Peyer's patch (tissue), 4 donors: ENCODE measurements at places on chromosomes 11 and 22. TPM values are rescaled to one million over a fixed set of nuclear protein-coding genes. Genes with fewer than 3 reads are reported as not detected.
A peak's percentile ranks its signal among the peaks of the same experiment; 100 is the strongest.

DNA sequence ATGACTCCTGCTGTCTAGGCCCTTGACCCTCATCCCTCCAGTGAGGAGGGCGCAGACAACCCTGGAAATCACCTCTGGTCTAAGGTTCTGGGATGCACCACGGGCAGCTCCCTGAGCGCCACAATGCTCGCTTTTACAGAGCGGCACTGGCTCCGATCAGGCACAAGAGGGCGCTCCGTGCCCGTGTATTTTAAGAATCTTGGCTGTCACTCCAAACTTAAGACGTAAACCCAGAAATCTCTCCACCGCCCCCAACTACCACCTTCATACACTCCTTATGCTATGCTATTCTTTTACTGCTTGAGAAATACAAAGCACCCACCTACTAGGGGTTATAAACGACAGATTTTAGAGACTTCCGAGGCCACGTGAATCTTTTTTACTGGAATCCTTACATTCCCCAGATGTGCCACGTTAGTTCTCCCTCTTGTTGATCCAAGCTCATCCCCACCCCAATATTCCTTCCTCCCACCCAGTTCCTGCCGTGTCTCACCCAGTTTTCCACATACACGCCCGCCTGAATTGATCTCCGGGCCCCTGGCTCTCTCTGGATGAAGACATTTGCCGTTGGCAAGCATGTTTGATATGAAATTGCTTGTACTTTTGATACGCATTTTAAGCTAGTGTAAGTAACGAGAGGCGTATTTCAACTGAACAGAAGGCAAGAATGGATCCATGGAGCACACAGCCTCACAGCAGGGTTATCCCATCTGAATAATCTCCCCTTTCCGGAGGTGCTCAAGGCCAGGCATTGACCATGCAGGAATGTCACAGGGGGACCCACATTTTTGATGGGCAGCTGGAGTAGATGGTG, 453.5 kb downstream of the OPCML start:
- no peak for DNase-seq

GRCh38 chr11:129610125-129610524, 205.5 kb upstream of the TMEM45B start:
- DNase-seq = no peak

GRCh38 chr11:71580057-71581003, 2.3 kb downstream of the KRTAP5-11 start:
- DNase-seq = peak; percentile 77

GRCh38 chr11:7637447-7638157, 35.7 kb downstream of the CYB5R2 start:
- DNase-seq = no peak

DNA sequence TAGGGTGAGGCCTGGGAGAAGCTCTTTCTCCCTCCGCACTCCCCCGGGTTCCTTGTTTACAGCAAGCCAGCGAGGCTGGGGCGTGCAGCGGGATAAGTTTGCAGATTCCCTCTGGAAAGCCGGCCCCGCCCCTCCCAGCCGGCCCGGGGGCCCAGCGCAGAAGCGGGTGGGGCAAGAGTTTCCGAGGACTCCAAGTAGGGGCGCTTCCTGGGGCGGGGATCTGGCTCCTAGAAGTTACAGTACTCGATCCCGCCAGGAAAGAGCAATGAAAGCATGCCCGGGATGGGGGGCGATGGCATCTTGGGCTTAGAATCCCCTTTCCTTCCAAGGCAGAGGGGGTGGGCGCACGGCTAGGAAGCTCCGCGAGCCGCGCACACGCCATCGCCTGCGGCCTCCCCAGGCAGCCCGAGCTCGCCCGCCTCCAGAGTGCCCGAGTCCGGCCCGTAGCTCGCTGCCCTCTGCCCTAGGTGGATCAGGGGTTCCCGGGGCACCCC, 385 bp downstream of the TST start:
- peak; percentile 84 for DNase-seq

- DNase-seq = peak; percentile 71
Measured at GRCh38 chr22:38753948-38754750, 1.6 kb downstream of the SUN2 start.

DNA sequence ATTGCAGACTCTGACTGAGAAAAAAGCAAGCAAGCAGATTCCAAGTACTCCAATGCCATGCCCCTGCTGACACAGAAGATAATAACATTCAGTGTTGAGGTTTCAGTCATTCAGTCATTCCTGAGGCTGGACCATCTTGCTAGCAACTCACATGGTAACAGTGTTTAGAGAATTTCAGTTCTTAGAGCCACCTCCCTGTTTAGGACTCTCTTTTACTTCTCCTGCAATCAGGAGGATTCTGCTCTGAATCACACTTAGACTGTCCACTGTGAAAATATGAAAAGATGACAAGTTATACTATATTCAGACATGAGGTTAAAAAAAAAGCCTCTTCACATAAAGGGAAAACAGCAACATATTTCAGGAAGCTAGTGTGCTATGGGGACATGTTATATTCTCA, 183.9 kb upstream of the CTSC start:
- no peak for DNase-seq

- no peak for DNase-seq
Measured at GRCh38 chr11:69360606-69361005, 66.7 kb downstream of the MYEOV start.

DNA sequence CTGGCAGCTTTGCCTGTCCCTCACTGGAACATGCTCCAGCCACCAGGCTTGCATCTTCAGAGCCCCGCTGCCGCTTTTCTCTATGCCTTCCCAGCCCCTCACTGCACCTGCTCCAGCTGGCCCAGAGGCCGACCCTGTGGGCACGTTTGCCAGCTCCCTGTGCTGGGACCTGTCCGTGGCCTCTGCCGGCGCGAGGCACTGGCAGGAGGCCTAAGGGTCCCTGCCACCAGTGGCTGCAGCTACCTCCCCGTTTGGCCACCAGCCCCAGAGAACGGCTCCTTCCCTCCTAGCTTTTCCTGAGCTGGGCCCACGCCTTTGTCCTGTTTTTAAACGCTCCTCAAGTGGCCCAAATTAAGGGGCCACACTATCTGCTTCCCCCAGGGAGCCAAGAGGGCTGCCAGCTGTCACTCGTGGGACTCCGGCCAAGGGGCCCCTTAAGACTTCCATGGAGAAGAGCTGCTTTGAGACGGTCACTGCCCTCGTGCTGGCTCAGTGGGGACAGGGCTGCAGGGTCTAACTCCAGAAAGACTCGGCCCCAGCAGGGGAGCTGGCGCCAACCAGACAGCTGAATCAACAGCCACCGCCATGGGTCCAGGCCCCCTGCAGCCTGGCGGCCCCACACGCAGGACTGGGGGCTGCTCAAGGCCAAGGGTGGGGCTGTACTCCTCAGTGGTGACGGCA, 24.6 kb upstream of the WNT7B start:
- DNase-seq = peak; percentile 42

GRCh38 chr11:74449369-74449931, 17.9 kb downstream of the KCNE3 start:
- no peak for DNase-seq

DNA sequence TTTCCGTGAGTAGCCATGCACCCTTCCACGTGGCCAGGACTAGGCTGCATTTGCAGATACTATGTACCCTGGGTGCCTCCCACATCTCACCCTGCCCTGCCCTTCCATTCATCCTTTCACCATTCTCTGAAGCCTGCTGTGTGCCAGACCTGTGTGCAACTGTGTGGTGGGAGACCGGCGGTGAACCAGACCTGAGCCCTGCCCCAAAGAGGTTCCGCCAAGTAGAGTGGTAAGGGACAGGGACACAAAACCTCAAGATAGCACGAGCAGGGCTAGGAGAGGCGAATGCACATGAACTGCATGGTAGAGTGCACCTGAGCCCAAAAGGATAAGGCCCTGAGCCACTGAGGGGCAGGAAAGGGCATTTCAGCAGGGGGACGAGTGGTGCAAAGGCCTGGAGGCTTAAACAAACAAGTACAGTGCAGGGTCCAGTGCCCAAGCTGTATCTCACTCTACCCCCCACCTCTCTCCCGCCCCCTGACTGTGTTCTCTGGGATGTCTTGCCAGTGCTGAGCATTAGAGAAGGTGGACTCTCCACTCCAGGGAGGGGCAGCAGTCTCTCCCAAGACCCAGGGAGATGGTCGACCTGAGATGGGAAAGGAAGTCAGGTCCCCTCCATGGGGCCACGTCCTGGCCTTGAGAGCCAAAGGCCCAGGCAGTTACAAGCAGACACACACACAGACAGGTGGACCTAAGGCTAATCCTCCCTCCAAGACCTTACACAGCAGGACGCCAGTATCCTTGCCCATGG, 14.1 kb upstream of the ARAP1 start:
- no peak for DNase-seq

DNA sequence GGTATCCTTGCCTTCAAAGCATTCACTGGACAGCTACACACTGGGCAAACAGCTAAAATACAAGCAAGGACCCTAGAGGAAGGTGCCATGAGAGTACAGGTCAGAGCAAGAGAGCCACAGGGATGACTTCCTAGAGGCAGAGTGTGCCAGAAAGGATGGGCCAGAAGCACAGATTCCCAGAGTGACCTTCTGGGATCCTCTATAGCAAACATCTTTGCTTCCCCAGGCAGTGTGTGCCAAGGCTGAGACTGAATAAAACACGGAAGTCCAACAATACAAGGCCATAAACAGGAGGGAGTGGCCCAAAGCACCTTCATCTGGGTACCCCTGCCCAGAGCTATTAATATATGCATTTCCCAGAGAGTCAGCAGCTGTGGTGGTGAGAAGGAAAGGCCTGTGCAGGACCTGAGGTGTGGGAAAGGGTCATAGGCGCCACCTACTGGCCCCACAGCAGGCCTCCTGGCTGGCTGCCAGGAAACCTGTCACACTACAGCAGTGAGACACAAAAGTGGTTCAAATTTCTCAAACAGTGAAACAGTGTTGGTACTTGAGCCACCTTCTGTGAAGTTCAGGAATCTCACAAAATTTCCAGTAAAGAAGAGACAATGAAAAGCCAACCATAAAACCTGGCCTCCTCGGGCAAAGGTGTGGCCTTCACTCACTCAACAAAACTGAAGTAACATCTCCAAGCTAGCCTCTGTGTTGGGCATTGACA, 20.3 kb downstream of the CLPB start:
- DNase-seq = peak; percentile 94

- no peak for DNase-seq
Measured at GRCh38 chr11:35418282-35419183, 825 bp downstream of the SLC1A2 start.

DNA sequence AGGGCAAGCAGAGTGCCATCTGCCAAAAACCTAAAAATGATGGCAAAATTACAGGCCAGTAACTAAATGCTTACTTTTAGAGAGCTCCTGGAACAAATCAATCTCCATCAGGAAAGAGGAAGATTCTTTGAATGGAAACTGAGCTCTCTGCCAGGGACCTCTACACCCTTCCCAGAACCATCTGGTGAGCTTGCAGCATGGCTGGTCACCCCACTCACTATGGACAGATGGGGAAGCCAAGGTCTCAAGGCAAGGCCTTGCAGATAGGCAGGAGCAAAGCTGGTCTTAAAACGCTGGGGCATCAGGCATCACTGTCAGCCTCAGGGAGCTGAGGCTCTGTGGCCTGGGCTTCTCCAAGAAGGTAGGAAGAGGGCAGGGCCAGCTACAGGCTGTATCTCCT, 36.2 kb downstream of the SERGEF start:
- DNase-seq = no peak

- DNase-seq = no peak
Measured at GRCh38 chr11:122038543-122038942, 77.5 kb downstream of the BLID start.

The RIBC2 gene
- total RNA-seq = 47.0 TPM

The BRSK2 gene
- 6.4 TPM for total RNA-seq

The PRR33 gene
- not detected for total RNA-seq

The GALR3 gene
- not detected for total RNA-seq

The DPP3 gene
- 61.6 TPM for total RNA-seq

The RAB36 gene
- total RNA-seq = not detected

The OR5M8 gene
- not detected for total RNA-seq

The POU2AF1 gene
- 5.1 TPM for total RNA-seq
